ENCODE measurements at places on chromosomes 2 and 18.
A peak's percentile ranks its signal among the peaks of the same experiment; 100 is the strongest.

- no peak for DNase-seq
Observed at GRCh38 chr18:35942661-35943060, 29.8 kb upstream of the RMP24 start.

- no peak for DNase-seq
Observed at GRCh38 chr2:173386021-173386737, 31.5 kb downstream of the CDCA7 start.

DNA sequence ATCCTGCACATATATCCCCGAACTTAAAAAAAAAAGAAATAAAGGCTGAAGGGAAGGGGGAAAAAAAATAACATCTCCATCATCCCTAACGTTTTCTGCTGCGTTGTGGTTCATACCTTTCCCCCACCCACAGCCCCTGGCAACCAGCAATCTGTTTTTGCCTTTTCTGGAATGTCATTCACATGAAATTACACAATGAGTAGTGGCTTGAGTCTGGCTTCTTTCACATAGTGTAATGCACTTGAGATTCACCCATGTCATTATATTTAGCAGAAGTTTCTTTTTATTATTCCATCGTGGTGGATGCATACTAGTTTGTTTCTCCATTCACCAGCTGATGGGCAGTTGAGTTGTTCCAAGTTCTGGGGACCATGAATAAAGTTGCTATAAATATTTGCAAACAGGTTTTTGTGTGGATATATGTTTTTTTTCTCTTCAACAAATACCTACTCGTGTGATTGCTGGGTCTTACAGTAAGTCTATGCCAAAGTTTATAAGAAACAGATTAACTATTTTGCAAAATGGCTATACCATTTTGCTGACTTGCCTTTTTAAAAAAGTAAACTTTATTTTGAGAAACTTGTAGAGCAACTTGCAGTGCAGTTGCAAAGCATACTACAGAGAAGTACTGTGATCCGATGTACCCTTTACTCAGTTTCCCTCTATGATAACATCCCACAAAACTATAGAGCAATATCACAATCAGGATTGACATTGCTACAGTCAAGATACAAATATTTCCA is 322.5 kb downstream of the LPIN1 start:
- DNase-seq, result no peak

DNA sequence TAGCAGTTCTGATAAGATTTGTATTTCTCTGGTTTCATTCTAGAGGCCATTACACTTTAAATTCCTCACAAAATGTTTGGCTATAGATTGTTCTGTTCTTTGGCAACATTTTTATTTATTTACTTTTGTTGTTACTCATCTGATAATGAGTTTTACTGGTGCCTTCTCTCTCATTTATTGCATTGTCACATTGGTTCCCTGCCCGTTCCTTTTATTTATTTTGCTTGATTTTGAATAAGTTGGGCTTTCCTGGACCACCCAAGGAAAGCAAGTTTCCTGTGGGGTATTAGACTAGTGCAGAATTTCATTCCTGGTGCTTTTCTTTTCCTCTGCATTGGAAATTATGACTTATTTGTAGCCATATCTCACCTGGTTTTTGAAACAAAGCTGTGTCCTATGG is 232.0 kb downstream of the SOCS6 start:
- no peak for DNase-seq

DNA sequence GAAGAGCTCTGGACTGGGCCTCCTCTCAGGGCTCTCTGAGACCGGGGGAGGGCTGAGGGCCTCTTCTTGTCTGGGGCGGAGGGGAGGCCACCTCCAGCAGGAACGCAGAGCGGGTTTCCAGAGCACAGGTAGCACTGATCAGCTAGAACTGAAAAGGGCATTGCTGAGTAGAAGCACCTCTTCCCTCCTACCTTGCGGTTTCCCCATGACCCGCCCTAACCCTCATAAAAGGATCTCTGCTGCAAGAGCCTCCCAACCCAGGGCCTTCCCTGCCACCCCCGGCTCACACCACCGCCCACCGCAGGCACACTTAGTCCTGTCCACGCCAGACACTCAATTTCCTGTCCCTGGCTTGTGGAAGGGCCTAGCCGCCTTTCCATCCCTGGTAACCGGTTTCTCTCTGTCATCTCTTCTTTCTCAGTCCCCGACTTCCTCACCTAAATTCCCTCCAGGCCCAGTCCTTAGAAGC is 966 bp downstream of the ADCY3 start:
- DNase-seq, result no peak

- no peak for DNase-seq
Observed at GRCh38 chr2:237931205-237931721, 35.6 kb upstream of the UBE2F start.

DNA sequence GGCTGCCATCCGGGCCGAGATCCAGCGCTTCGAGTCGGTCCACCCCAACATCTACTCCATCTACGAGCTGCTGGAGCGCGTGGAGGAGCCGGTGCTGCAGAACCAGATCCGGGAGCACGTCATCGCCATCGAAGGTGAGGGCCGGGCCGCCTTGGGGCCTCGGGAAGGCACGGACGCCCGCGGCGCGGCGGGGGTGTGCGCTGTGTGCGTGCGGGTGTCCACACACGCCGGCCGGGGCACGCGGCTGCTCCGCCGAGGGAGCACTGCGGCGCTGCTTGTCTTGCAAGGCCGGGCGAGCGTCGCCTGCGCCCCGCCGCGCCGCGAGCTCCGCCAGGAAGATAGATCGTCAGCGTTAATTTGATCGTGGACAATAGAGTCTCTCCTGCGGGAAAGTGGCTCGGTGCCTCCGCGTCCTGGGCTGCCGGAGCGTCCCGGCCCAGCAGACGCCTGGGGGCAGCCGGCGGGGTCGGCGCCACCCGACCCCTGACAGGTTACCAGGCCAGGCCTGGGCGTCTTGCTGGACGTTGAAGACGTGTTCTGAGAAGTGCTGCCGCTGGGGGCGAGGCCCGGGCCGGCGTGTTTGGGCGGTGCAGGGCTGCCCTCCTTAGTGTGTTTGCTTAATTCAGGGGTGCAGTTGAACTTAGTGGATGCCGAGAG is 1.0 kb downstream of the AGAP1 start:
- DNase-seq, result no peak

- DNase-seq, result no peak
Observed at GRCh38 chr18:49487711-49488310, 777 bp upstream of the C18orf32 start.

GRCh38 chr18:46715062-46715461 is 41.8 kb downstream of the ST8SIA5 start:
- no peak for DNase-seq

- DNase-seq, result no peak
Observed at GRCh38 chr2:29117636-29118303, 2.6 kb downstream of the CLIP4 start.

- DNase-seq, result no peak
Observed at GRCh38 chr2:99890568-99891427, 251.6 kb downstream of the AFF3 start.

GRCh38 chr2:160575368-160575767 is 81.8 kb upstream of the RBMS1 start:
- DNase-seq, result no peak

- DNase-seq, result no peak
Observed at GRCh38 chr2:41414486-41415230, 633.2 kb upstream of the PKDCC start.

DNA sequence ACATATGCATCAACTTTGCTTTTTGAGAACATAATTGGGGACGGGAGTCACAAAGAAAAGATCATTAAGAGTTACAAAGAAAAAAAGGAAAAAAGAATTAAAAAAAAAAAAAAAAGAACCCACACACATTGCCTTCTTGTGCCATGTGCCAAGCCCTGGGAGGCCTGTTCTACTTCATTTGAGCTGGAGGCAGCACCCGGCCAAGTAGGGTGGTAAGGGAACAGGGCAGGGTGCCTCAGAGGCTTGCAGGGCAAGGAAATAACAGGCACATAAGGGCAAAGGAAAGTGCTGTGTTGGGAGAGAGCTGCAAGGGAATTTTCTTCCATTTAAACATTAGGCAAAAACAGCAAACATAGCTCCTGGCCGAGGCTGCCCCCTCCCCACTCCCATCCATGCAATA is 418.0 kb downstream of the TMEM182 start:
- DNase-seq, result no peak

DNA sequence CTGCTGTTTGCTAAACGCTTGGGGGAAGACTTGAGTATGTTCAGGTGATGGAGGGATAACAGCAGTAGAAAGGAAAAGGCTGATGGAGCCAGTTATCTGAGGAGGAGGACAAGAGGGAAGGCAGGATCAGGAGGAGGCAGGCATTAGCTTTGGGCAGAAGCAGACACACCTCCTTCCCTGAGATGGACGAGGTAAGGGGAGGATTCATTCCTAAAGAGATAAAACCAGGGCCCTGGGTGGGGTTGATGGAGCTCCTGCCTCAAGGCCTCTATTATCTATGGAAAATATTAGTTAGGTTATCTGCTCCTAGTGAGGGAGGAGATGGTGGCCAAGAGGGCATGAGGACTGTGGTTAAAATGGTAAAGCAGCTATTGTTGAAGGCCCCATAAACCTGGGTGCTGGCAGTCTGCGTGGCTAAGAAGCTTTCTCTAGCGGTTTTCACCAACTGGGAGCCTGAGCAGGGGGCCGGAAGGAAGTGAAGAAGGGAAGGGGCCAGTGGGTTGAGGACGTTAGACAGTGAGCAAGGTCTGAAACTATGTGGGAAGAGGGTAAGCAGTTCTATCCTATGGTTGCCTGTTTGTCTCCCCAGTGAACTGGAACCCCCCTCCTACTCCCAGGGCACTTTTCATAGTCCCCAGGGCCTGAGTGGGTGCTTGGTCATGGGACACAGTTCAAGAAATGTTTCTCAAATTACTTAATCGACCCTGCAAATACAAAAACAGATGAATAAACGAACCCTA is 56.6 kb upstream of the HK2 start:
- DNase-seq, result no peak

GRCh38 chr2:170017860-170018532 is 160.0 kb upstream of the MYO3B start:
- no peak for DNase-seq

- DNase-seq, result no peak
Observed at GRCh38 chr18:79468119-79468789, 72.5 kb downstream of the NFATC1 start.

- DNase-seq, result no peak
Observed at GRCh38 chr2:110101901-110102803, 13.5 kb downstream of the MALL start.

GRCh38 chr2:65040400-65041261 is 15.6 kb upstream of the CEP68 start:
- DNase-seq, result peak; percentile 45

- no peak for DNase-seq
Observed at GRCh38 chr2:69386360-69386759, 667 bp downstream of the GFPT1 start.

DNA sequence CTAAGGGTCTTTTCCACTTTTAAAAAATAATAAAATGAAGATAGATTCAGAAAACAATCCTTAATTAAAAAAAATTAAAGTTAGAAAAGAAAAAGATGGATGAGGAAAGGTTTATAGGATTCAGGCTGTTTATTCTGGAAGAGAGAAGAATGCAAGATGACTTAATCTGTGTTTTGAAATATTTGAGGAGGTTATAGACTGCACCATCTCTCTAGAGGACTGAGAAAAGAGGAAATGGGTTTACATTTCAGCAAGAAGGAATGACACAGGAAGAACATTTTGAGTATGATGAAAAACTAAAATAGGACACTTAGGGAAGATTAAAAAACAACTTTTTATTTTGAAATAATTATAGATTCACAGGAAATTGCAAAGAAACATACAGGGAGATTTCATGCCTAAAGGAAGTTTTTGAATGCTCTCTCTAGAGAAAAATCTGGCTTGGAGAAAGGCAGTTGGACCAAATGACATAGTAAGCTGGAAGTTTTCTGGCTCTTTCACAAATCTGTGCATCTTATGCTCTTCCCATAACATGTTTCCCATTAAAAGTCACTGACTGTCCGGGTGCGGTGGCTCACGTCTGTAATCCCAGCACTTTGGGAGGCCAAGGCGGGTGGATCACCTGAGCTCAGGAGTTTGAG is 75.0 kb downstream of the CERS6 start:
- no peak for DNase-seq

DNA sequence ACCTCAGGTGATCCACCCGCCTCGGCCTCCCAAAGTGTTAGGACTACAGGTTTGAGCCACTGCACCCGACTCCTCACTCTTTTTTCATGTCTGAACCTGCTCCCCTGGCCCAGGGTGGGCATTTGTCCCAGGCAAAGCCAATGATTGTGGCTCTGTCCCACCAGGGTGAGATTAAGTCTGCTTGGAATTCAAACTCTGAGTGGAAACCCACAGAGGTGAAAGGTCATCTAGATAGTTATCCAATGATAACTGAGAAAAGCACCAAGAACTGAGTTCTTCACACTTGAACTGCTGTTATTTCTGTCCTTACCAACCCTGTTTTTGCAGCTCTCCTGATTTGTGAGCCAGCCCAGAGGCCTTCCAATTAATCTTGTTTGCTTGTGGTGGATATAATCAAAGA is 62.4 kb upstream of the ACVR1 start:
- DNase-seq, result no peak

Data from NCI-H2107 (cell line).